Hair follicle dermal papilla cell (primary cell): ENCODE measurements at places on chromosomes 6 and 20. TPM values are rescaled to one million over a fixed set of nuclear protein-coding genes. Genes with fewer than 3 reads are reported as not detected.

Gene LY6G6F
- total RNA-seq: not detected in 2 replicates

Gene IRF4
- total RNA-seq: 0.16 TPM in 1 of 2 replicates, not detected in the other

Gene ARMH2
- total RNA-seq: not detected in 2 replicates

Gene ACTL10
- total RNA-seq: 2.3 and 4.5 TPM in 2 replicates

Gene LKAAEAR1
- not detected in 2 replicates for total RNA-seq

Gene NEURL2
- 3.9 and 4.1 TPM in 2 replicates for total RNA-seq
